ENCODE measurements at places on chromosomes 2 and 18.

DNA sequence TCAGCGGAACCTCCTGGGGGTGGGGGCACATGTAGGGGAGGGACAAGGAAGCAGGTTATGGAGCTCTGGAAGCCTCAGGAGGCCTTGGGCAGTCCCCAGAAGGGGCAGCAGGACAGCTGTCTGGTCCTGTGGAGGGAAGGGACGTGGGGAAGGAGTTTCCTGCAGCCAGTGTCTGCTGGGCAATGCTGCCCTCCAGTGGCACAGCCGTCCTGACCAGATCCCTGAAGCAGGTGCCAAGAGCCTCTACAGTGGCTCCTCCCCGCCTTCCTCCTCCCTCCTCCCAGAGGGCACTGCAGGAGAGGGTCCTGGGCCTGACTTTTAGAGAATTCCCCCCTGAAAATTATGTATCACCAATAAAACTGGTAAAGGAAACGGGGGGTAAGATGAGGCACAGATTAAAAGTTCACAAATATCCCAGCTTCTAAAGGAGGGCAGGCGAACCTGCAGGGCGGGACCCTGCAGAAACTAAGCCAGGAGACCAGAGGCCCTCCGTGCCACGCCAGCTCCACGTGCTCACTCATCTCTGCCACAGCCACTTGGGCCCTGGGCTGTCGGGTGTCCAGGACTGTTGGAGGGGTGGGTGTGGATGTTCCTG, 258.5 kb downstream of the TWIST2 start:
- DNase-seq = peak; percentile 2

GRCh38 chr18:71249791-71250190, 960.9 kb downstream of the SOCS6 start:
- DNase-seq = no peak

DNA sequence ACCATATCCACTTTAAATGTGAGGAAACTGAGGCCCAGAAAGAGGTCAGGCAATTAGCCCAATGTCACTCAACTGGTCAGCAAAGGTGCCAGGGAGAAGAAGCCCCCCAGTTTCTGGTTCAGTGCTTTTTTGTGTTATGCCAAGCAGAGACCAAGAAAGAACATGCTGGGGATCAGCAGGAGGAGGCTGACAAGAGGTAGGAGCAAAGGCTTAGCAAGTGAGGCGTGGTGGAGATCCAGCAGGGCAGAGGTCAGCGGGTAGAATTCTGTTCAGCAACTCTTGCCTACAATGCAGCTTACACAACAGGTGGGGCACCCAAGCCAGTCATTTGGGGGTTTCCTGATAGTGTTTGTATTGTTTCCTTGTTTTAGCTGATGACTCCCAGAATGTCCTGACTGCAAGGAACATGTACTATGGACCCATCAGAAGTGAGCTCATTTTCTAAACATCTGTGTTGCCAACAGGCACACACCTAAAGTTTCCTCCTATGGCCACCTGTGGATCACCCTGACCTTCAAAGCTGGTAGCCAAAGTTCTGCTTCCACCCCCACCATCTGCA, 28.2 kb downstream of the LPIN2 start:
- DNase-seq = no peak

DNA sequence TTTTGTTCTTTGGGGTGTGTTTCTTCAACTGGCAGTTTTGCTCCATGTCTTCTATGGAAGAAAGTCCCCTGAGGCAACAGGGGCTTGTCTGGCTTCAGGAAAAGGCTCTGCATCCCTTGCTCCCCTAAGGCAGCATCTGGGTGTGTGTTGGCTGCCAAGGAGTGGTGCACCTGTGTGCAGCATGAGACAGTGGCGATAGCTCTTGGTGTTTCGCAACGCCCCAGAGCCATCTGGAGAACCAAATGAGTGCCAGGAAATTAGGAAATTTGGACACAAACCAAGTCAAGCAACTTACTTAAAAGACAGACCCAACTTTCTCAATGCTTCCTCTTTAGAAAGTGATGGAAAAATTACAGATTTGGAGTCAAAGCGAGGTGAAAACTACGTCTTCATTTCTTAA, 1044.4 kb upstream of the CNTNAP5 start:
- no peak for DNase-seq

DNA sequence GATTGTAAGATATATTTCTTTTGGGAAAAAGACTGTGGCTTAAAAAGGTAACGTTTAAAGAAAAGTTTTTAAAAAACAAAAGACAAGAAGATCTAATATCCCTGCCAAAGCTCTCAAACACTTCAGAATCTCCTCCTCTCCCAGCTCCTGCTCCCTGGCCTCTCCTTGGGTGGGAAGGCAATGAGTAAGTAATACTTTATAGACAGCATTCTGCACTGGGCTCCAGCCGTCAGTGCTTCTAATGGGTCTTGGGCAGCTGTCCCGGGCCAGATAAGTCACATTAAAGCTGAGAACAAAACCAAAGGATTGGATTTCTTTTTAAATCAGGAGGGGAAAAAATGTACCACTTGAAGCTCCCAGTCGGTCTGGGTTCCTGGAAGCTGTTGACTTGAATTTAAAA, 133.7 kb downstream of the ALPK2 start:
- no peak for DNase-seq

DNA sequence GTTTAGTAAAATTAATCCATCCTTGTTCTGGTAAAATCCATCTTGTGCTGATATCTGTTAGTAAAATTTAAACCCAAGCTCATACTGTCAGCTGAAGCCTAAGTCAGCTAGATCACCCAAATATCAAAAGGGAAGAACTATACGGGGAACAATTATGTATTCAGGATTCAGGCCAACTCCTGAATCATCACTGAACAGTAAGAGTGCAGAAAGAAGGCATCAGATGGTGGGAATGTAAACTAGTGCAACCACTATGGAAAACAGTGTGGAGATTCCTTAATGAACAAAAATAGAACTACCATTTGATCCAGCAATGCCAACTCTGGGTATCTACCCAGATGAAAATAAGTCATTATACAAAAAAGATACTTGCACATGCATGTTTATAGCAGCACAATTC, 81.8 kb downstream of the RAPGEF4 start:
- no peak for DNase-seq

- DNase-seq = no peak
These were observed 104.5 kb downstream of the TDRD15 start for GRCh38 chr2:21228041-21228895.

DNA sequence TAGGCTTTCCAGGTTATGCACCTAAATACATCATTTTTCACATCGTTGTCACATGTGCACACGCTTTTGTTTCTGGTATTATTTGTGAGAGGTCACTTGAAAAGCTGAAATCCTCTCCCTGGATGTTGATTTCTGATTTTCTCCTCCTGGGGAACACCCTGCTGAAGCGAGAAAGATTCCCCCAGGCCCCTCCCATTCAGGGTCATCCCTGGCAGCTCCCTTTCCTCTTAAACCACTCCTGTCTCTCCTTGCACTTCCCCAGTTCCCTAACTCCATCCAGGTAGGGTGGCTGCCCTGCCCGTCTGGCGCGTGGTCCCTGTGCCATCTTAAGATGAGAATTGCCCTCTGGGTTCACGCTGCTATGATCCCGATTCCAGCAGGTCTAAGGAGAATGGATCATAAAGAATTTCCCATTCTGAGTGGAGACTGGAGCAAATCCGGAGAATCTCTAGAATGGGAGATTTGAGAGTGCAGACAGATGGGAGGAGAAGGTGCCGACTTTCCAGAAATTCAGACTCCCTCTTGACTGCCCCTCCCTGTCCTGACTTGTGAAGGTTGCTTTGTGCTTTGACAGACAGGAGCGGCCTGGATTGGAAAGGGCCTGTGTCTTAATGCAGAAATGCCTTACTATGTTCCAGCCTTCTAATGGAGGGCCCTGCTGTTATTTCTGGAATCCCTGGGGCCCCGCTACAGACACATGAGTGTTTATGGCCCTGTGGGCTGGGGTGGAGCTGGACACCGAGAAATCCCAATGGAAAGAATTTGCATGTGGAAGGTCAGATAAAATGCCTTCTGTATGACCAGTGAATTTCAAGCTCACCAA, 1.3 kb upstream of the YWHAQ start:
- DNase-seq = no peak

GRCh38 chr2:208356846-208357574, 49.6 kb upstream of the PTH2R start:
- DNase-seq = no peak

- DNase-seq = no peak
These were observed 19.0 kb downstream of the BOK start for GRCh38 chr2:241577413-241578122.

DNA sequence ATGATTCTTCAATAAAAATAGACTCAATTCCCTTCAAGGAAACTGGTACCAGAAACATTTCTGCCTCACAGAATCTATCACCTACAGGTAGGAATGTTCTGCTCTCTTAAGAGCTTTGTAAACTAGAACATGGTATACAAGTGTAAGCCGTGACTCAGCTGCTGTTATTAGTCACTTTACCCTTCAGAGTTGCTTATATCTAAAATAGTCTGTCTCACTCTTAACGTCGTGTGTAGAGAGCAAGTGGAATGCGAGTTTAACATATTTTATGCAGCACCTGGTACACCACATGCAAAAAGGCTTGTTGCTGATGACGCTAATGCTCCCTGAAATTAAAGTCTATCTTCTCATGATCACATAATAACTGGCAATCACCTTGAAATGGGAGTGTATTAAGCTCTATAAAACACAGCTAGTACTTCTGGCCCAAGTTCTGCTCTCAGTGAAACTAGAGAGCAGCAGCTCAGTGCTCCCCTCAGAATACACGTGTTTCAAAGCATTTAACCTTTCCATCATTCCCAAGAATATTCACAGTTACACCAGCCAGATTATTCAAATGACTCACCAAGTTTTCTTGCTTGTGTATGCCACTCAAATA, 420.0 kb downstream of the ZEB2 start:
- no peak for DNase-seq

DNA sequence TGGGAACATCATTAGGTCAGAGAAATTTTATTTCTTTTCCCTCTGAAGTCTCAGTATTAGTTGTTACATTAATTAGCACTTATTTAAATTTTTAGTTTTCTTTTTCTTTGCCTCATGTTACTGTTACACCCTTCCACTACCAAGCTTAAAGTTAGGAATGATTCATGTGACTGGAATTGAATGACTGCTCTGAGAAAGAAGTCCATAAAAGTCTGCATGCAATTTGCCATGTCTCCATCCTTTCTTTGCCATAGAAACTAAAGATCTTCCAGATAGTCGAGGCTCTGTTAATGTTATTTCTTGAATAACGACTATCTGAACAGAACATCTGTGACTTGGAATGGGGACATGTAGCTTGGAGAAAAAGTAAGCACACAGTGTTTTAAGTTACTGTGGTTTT, 1269.8 kb upstream of the PIK3C3 start:
- no peak for DNase-seq

DNA sequence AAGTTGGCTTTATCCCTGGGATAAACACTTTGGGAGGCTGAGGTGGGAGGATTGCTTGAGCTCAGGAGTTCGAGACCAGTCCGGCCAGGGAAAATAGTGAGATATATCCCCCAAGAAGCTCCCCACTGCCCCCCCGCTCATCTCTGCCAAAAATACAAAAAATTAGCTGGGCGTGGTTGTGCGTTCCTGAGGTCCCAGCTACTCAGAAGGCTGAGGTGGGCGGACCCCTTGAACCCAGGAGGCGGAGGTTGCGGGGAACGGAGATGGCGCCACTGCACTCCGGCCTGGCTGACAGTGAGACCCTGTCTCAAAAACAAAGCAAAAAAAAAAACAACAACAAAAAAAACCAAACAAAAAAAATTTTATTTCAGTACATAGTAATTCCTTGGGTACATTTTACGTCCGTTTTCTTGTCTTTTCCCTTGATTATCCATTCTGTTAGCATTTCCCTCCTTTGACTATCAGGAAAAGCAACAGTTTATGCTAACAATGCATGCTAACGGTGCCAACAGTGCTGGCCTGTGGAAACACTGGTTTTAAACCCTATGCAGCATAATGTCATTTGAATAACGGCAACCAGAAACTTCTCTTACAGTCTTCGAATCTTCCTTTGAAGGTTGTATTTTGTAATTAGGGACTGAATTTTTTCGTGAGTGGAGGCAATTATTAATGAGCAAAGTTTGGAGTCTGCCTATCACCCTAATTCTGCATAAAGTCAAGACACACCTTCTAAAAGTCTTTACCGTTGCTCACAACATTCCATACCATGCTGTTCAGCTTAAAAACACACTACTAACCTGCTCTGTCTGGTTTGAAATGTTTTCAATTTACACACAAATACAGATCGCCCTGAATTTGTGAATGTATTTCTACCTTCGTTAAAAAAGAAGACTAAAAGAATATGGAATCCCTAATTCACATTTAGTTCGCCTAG, 721 bp upstream of the MIB1 start:
- peak; percentile 38 for DNase-seq

DNA sequence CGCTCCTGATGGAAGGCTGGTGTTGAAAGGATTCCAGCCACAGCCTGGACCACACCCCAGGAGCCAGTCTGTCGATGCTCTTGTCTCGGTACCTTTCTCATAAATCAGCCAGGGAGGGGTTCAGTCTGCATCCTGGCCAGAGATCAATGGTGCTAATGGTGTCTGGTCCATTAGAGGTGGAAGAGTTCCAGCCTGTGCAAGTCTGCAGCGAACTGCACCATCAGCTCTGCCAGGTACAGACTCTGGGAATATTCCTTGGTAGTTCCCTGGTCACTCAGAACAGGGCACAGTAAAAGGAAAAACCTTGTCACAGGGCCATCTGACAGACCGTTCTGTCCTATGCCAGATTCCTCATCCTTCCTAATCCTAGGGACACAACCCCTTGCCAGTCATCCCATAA, 164.3 kb downstream of the MTCL1 start:
- DNase-seq = no peak

- no peak for DNase-seq
These were observed 98.6 kb upstream of the NFU1 start for GRCh38 chr2:69535817-69536241.

- no peak for DNase-seq
These were observed 28.5 kb upstream of the NAPG start for GRCh38 chr18:10497206-10497749.

- DNase-seq = no peak
These were observed 410.4 kb downstream of the RAD51AP2 start for GRCh38 chr2:17107871-17108270.

- no peak for DNase-seq
These were observed 90.9 kb downstream of the PLA2R1 start for GRCh38 chr2:159971365-159972152.

DNA sequence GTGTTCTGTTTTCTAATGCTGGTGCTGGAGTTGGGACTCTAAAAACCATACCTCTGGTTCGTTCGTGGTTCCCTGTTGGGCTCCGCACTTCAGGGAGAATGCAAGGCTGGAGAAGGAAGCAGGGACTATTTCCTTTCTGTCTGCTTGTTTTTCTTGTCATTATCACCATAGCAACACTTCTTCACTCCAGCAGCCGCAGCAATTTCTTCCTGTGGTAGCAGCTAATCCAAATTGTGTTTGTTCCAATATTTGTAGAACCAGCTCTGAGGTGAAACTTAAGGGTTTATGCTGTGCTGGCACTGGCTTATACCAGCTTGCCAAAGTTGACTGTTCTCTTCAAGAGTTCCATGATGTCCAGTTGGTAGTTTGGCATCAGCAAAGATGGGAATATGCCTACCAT, 301.4 kb upstream of the SYT4 start:
- no peak for DNase-seq

DNA sequence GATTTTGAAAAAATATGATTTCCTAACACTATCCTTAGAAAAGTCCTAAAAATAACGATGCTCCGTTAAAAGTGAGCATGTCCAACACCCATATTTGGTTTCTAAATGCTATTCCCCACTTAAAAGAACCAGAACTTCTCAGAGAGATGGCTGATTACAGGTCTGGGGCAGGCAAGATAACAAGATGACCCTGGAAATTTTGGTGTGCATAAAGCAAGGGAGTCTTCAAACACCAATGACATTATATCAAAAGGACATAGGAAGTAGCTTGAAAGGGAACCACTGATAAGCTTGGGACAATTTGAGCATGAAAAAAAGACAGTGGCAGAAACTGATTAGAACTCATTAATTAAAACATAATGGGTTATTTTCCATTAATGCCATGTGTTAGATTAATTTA, 17.9 kb downstream of the STK17B start:
- no peak for DNase-seq

Data from Panc1 (cell line).